HEK293T (cell line): ENCODE measurements at places on chromosomes 3 and 15.

DNA sequence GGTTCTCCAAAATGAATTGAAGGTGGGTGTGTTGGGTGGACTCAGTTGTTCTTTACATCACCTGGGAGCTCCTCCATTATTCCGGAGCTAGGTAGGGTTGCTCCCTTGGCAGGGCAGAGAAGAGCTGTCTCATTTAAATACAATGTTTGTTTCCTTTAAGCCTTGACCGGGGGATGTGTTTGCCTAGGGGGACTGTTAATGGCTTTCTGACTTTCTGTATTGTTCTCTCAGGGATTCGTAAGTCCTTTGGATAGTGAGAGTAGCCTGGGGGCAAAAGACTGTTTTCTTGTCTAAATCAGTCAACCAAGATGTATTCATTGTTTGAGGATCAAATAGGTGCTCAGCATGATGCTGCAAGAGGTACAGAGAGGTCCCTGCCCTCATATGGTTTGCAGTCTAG lies 71.1 kb downstream of the CDAN1 start:
- DNase-seq: no peak

DNA sequence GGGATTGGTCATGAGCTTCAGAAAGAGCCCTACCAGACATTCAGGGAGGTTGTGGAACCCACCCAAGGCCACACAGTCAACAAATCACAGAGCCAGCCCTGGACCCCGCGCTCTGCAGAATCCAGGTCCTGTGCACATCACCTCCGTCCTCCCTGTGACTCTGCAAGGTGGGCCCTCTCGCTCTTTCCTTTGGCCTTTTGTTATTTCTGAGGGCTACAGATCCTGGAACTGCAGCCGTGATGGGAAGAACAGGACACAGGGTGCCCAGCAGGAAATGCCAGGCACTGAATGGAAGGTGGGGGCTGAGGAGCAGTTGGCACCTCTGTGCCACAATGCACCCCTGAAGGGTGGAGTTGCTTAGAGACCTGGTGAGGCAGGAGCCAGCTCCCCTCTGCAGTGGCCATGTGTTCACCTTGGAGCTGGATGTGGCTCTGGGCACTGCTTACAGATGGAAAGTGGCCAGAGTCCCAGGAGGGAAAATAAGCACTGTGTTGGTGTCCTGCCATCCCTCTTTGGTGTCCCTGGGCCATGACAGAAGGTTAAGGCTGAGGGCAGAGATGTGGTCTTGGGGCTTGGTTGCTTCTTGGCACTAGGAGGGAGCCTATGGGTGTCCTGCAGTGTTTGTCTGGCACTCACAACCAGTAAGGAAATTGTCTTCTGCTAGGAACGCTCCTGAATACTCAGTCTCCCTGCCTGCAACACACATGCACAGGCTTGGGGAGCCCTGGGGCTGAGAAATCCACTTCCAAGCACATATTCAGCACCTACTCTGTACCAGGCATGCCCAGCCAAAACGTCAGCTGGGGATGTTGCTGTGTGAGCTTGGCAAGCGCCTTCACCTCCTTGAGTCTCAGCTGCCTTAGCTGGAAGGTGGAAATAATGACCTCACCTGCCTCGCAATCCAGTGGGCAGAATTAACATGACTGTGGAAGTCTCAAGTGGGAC lies 98.0 kb upstream of the SLC6A6 start:
- no peak for DNase-seq

GRCh38 chr3:195524171-195524896 lies 18.8 kb downstream of the PPP1R2 start:
- no peak for DNase-seq

DNA sequence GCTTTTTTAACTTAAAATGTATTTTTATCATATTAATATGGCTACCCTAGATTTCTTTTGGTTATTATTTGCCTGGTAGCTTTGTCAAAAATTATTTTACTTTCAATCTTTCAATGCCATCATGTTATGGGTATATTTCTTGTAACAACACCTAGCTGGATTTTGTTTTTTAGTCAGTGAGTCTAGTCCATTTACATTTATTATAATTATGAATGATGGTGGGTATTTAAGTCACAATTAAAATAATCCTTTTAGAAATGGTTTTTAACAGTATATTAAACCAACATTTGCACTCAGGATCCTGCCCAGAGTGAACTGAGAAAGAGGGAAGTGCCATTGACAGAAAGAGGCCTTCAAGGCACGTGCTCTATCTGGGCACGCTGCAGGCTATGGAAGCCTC lies 39.8 kb upstream of the NUDT16 start:
- DNase-seq: no peak

- DNase-seq: no peak
Measured at GRCh38 chr3:177201700-177202397, 4.6 kb upstream of the TBL1XR1 start.

DNA sequence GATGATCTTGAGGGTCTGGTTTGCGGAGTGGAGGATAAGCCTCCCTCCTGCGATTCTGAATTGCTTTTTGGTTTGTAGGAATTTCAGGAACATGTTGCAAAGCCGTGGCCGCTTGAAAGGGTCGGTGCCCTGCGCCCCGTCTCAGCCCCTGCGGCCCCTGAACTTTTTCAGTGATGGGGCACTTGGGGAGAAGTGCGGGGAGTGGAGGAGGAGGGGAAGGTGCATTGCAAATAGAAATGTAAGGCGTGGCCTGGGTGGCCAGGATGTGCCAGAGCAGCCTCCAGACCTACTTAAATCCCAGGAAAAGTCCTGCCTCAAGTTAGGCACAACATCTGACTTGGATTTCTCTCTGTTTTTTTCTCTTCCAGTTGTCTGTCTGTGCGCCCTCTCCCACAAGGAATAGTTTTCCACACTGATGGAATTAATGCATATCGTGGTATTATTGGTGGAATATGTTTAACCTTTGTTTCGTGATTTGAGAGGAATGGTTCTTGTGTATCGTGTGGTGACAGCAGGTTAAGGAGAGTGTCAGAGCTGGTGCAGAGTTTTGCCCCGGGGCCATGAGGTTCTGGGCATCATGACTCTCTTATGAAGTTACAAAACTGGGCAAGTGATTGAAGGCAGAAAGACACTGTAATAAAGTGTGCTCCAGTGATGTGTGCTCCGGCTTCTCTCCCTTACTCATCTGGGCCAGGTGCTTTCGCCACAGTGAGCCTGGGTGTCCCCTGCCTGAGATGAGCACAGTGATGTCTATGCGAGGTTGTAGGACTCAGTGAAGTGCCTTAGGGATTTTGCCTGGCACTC lies 153.8 kb downstream of the PGPEP1L start:
- no peak for DNase-seq

DNA sequence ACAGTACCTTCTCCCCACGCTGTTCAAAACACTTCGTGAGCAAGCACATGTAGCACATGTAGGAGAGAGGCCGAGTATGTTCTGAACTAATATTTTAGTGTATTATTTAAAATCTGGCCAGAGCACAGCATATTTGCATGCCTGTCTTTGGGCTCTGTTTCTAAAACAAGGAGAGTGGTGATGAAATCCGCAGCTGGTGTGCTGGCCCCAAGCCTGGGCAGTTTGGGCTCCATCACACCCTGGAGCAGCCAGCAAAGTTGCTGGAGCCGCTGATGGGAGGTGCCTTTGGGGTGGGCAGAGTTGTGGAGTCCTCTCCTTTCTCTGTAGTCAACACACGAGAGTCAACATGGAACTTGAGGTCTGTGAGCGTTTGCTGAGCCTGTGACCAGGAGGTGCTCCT lies 116.6 kb downstream of the SLCO3A1 start:
- no peak for DNase-seq

GRCh38 chr15:49875392-49875791 lies 243.6 kb downstream of the ATP8B4 start:
- no peak for DNase-seq

DNA sequence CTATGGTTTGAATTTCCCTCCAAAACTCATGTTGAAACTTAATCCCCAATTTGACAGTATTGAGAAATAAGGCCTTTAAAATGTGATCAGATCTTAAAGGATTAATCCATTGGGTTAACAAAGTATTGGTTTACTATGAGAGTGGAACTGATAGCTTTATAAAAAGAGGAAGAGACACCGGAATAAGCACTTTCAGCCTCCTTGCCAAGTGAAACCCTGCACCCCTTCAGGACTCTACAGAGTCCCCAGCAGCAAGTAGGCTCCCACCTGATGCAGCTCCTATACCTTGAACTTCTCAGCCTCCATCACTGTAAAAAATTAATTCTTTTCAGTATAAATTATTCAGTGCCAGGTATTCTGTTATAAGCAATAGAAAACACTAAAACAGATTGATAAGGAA lies 348.3 kb downstream of the CGGBP1 start:
- no peak for DNase-seq

DNA sequence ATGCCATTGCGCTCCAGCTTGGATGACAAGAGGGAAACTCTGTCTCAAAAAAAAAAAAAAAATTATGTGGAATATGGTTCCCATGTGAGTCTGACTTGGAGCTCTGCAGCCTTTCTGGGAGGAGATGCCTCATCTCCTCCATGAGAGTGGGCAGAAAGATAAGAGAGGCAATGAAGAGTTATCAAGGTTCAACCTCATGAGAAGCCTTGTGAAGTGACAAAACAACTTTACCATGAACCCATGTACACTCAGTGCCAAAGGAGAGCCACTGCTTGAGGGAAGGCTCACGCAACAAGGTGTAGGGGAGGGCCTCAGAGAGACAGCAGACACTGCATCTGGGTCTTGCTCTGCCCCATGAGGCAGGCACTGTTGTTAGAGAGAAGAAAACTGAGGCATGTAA lies 75.7 kb downstream of the CD200R1L start:
- no peak for DNase-seq

DNA sequence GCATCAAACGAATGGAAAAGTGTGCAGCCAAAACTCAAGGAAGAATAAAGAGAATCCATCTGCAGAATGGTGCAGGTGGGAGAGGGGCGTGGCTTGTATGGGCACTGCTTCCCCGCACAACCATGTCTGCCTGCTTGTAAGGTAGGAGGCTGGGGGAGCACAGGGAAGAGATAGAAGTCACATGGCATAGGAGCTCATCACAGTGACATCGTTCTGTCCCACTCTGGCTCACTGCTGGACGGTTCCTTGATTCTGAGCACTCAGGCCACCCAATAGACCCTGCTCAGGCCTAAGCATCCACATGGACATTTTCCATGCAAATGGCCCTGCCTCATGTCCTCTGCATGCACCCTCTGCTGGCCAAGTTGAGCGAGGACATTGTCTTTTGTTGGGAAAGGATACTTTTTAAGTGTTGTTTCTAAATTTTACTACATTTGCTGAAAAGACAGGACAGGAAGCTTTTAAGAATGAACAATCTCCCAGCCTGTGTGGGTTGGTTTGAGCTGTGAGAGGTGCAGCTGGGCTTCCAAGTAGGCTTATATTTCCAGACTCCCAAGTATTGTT lies 3.1 kb downstream of the MYLK start:
- DNase-seq: no peak

DNA sequence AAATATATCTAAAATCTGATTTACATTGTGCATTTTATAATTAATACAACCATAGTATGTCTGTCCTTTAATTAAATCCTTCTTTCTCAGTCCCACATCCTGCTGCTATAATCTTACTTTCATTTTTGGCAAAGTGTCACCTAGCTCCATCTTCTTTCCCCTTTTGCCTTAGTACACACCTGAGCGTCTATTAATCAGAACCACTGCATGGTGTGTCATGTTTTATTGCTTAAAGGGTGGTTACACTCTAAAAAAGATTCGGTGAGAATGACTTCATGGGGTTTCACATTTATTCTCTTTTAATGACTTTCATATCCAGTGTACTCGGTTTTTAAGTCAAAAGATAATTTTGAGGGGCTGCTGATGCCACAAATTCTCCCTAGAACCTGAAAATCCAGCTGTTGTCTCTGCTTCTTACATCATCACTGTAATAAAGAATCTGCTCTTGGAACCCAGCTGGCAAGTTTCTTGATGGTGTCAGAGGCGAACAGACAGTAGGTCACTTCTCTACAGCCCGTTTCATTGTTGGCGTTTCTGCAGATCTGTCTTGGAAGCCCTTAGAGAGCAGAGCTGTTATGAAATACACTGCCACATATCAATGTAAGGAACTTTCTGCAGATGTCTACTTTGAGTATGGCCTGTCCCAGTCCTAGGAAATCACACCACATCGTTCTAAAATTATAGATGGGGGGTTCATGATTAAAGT lies 99.7 kb downstream of the TIGIT start:
- DNase-seq: no peak

GRCh38 chr3:126540342-126540849 lies 16.4 kb downstream of the CHST13 start:
- no peak for DNase-seq
